Urinary bladder (tissue), 4 donors: ENCODE measurements at places on chromosomes 6 and 20. TPM values are rescaled to one million over a fixed set of nuclear protein-coding genes. Genes with fewer than 3 reads are reported as not detected.
A peak's percentile ranks its signal among the peaks of the same experiment; 100 is the strongest.

ZNF311 gene
- total RNA-seq: 3.2 TPM

DNA sequence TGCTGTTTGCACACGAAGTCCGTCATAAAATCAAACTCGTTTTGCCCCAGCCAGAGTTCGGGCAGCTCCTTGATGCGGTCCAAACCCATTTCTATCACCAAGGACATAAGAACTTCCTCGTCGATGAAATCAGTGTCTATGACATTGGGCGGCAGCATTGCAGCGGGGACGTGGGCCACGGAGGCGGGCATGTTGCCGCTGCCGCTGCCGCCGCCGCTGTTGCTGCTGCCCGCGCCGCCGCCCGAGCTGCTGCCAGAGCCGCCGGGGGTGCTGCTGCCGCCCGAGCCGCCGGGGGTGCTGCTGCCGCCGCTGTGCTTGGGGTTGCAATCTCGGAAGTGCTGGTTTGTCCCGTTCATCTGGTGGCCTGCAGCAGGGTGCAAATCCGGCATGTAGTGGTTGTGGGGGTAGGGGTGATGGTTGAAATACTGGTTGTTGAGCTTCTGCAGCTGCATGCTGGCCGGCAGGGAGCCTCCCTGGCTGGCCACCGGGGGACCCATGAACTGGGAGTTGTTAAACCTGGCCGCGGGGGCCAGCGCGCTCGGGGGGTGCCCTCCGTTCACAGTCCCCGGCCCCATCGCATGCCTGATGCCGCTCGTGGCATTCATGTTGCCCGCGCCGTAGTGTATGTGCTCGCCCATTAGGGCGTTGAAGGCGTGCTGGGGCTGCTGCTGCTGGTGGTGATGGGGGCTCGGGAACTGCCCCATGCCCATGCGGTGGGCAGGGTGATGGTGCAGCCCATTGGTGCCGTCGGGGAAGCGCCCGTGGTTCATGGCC lies 1.1 kb downstream of the CITED2 start:
- DNase-seq: no peak

TAAR8 gene
- total RNA-seq: not detected

- no peak for DNase-seq
Observed at GRCh38 chr6:113662093-113662665, 195.0 kb upstream of the MARCKS start.

KIAA0408 gene
- 40.8 TPM for total RNA-seq

- DNase-seq: peak; percentile 55
Observed at GRCh38 chr20:32277361-32278198, at the start of gene KIF3B. Gene KIF3B (plus strand): TSS chr20:32277651. CDS start chr20:32309778, 32,127 bp downstream.

UNC5CL gene
- total RNA-seq: 0.37 TPM
